NCI-H1436 treated with DMSO at 0.1 percent for 48 hours (cell line): ENCODE measurements at places on chromosomes 2 and 18.

- no peak for DNase-seq
These were observed 34.6 kb downstream of the ZNF516 start for GRCh38 chr18:76460482-76460881.

GRCh38 chr2:10400568-10400977 is 47.6 kb downstream of the ODC1 start:
- no peak for DNase-seq

- DNase-seq, result no peak
These were observed 123.2 kb upstream of the RPRM start for GRCh38 chr2:153601812-153602211.

- no peak for DNase-seq
These were observed 44.4 kb downstream of the BCL11A start for GRCh38 chr2:60509066-60509465.

GRCh38 chr2:223863491-223863890 is 26.1 kb upstream of the AP1S3 start:
- DNase-seq, result no peak

- no peak for DNase-seq
These were observed 3.3 kb upstream of the HJURP start for GRCh38 chr2:233857511-233858141.

DNA sequence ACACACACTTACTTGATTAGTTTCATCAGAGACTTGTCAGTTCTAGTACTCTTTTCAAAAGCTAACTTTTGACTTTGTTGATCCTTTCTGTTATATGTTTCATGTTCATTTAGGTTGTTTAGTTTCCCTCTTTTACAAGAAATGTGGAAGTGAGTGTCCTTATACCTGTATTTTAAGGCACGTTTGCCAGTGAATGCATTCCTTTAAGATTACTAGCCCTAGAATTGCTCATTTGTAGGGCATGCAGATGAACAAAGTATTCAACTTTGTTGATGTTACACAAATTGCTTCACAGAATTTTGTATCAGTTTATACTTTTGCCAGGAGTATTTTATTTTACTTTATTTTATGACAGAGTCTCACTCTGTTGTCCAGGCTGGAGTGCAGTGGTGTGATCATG is 6.3 kb downstream of the IL1RL2 start:
- no peak for DNase-seq

- DNase-seq, result no peak
These were observed 227.8 kb downstream of the ACKR3 start for GRCh38 chr2:236797411-236797810.

GRCh38 chr2:207929923-207930322 is 95.4 kb downstream of the PLEKHM3 start:
- DNase-seq, result no peak

GRCh38 chr18:57923611-57924010 is 120.4 kb upstream of the NEDD4L start:
- DNase-seq, result no peak

- no peak for DNase-seq
These were observed 24.2 kb downstream of the GPC1 start for GRCh38 chr2:240459401-240460252.

GRCh38 chr18:10329101-10329500 is 125.3 kb upstream of the APCDD1 start:
- no peak for DNase-seq

DNA sequence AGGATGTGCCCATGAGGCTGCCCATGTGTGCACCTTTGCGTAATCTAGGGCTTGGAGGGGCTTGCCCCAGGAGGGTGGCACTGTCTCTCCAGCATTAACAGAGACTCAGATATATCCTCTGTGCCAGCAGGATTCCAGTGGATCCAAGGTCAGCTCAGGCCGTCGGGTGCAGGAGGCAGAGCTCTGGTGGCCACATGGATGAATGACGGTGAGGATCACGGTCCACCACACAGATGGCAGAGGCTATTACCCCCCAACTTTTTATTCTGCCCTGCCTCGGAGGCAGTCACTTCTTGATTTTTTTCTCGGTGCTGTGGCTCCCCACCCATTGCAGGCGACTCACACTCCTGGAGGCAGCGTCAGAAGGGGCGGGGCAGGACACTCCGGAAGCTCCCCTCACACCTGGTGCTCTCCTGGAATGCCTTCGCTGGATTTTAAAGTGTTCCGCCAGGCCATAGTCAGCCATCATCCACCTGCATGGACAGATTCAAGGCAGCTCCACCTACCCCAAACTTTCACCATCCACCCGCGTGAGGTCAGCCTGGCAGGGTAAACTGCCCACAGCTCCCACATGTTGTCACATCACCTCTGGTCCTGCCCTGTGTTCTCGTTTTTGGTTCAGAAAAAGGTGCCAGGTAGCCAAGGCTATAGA is 602.9 kb upstream of the RAB6C start:
- no peak for DNase-seq

DNA sequence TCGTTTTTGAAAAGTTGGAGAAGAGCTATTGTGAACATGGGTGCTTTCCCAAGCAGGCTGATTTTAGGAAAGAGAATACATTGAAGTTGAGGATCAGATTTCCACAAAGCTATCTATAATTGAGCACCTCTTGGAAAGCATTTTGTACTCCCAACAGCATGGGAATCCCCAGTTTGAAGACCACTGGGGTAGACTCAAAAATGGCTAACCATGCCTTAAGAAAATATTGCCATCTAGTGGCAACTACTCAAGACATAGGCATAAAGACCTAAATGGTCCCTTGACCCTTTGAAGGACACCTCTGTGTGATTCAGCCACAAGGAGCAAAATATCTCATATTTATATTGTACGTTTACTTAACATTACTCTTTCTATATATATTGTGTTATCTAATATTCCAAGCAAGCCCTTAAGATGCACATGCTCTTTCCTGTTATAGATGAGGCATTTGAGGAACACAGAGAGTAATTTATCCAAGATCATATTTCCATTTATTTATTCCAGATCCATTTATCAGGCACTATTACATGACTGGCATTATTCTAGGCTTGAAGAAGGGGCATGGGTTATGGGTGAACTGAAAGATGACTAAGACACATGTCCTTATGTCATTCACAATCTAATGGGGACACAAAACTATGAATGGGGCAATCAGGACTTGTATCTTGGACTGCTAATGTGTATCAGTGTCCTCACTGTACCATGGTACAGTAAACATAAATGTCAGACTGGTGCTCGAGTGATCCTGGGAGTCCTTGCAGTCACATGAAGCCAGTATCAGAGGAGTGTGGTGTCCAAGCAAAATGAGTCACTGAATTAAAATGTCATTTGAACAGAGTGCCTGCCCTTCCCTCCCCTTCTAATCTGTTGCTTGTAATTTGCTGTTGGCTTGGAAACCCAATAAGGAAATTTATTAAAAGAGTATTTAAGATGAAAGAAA is 121.0 kb upstream of the XPO1 start:
- no peak for DNase-seq

- DNase-seq, result no peak
These were observed 1304.4 kb upstream of the ACVR2A start for GRCh38 chr2:146540271-146540932.

DNA sequence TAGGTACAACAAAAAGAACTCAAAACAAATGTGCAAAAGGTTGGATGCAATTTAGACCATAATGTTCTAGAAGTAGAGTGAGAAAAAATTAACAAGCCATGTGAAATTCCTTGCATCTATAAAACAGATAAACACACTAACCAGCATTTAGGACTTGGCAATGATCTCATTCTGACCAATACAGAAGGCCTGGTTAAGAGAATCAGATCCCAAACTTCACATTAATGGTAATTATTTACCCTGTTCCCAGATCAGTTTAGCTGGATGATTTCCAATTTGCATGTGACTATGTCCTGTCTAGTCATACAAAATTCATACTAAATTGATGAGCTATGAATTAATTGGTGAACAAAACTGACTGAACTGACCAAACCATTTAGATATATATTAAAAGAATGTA is 98.4 kb upstream of the FIGN start:
- DNase-seq, result no peak

DNA sequence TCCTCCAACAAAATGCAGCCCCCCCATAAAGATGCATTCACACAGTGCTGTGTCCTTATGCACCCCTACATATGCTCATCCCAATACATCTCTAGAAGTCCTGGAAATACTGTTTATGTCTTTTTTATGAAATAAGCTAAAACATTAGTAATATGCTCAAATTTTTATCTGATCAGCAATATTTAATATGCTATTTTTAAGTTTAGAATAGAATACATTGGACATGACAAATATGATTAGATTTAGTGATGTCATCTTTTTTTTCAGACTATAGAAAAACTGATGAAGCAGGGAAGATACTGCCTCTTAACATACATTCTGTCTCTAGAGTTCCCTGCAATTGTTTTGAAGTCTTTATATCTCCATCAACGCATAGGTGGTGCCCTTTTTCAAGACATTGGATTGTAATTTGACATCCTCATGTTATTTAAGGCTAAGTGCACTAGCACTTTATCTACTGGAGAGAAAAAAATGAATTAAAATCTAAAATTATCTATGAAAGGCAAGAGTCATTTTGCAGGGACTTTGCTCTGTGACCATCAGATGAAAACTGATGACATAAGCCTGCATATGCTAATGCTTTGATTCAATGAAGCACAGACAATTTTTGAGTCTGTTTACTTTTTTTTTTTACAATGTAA is 395.3 kb downstream of the LPIN1 start:
- DNase-seq, result no peak

DNA sequence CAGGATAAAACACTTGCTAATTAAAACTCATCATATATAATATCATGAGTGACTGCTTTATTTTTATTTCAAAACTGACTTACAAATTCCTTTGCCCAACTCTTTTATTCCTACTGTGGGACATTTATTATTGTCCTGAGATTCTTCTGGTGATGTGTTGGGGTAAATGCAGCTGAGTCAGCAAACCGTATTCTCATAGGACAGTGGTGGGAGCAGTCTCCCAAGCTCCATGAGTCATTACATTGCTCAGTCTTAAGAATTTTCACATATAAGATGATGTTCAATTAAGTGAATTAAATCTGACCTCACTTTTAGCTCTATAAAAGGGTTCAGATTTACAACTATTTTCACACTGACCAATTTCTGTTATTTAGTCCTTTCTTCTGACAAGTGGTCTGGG is 1530.7 kb downstream of the LRP1B start:
- no peak for DNase-seq

- no peak for DNase-seq
These were observed 171.0 kb downstream of the OSR1 start for GRCh38 chr2:19187323-19188020.

DNA sequence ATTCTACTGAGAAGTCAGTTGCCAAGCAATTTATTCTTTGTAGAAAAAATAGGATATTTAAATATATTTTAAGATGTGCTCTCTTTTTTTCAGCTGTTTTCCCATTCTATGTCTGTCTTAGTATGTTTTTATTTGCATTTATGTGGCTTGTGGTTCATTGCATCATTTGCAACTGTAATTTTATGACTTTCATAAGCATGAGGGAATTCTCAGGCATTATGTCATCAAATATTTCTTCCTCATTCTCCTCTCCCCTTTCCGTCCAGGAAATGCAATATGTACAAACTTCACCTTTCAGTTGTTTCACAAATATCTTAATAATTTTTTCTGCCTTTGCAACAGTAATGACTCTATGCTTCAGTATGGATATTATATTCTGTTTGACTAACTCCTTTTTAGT is 560.2 kb upstream of the LRATD1 start:
- DNase-seq, result no peak

DNA sequence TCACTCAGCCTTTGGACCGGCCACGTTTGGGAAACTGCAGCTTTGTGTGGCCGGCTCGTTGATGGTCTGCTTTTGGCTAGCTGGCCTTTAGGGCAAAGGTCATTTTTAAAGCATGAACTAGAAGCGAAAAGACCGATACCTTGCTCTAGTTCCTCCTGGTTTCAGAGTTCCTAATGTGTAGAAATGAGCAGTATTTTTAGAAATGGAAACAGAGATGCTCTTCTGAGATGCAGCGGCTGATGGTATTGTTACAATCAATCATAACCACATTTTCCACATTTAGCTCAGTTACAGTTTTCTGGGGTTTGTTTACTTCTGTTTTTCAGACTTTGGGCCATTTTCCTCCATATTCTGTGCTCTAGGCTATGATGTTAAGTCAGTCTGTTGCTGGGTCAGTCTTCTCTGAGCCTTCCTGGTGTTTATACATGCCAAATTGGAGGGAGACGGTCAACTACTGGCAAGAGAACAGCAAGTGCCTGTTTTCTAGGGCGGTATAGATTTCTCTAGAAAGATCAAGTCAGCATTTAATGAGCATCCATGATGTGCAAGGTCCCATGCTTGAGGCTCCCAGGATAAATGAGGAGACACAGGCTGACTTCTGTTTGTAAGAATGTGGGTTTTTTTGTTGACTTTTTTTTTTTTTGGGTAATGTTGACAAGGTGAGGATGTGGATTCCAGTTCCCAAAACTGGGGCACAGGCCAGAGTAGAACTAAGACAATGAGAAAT is 28.0 kb downstream of the RNF144A start:
- no peak for DNase-seq

- DNase-seq, result no peak
These were observed 44.5 kb downstream of the PHLPP1 start for GRCh38 chr18:62759704-62760402.
